ENCODE measurements at places on chromosomes 4 and X. TPM values are rescaled to one million over a fixed set of nuclear protein-coding genes. Genes with fewer than 3 reads are reported as not detected.

MTCP1 gene
- 23.0 TPM for polyA plus RNA-seq

ASB12 gene
- polyA plus RNA-seq = not detected

SLC9B1 gene
- polyA plus RNA-seq = 0.13 TPM

EGFL6 gene
- polyA plus RNA-seq = not detected

TSPAN6 gene
- 5.6 TPM for polyA plus RNA-seq

GRCh38 chr4:136424052-136424451 lies 1108.2 kb downstream of the PCDH18 start:
- H3K36me3 ChIP-seq = no peaks in the 10 kb centered on the region
- H3K27ac ChIP-seq = no peak overlapping the region
- no peak for DNase-seq
- no peaks in the 10 kb centered on the region for H3K27me3 ChIP-seq

DNA sequence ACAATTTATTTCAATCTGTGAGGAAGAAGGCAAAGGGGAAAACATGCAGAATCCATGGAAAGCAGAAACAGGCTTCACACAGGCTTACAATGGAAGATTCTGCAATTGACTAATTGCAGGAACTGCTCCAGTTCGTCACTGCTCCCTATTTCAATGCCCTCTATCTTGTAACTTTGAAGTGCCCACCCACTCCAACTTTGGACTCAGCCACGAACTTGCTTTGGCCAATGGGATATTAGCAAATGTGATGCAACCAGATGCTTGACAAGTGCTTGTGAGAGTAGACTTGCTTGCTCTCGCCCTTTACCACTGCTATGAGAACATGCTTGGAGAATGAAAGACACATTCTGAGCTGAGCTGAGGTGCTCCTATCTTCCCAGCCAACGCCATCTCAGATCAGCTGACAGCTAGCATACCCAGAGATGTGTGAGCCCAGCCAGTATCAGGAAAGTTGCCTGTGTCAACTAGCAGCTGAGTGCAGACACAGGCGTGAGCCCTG lies 105.7 kb upstream of the PTCHD1 start:
- no peaks in the 10 kb centered on the region for H3K36me3 ChIP-seq
- no peak overlapping the region for H3K4me3 ChIP-seq
- no peaks in the 10 kb centered on the region for H3K27me3 ChIP-seq
- no peak for DNase-seq
- no peak overlapping the region for H3K27ac ChIP-seq

DNA sequence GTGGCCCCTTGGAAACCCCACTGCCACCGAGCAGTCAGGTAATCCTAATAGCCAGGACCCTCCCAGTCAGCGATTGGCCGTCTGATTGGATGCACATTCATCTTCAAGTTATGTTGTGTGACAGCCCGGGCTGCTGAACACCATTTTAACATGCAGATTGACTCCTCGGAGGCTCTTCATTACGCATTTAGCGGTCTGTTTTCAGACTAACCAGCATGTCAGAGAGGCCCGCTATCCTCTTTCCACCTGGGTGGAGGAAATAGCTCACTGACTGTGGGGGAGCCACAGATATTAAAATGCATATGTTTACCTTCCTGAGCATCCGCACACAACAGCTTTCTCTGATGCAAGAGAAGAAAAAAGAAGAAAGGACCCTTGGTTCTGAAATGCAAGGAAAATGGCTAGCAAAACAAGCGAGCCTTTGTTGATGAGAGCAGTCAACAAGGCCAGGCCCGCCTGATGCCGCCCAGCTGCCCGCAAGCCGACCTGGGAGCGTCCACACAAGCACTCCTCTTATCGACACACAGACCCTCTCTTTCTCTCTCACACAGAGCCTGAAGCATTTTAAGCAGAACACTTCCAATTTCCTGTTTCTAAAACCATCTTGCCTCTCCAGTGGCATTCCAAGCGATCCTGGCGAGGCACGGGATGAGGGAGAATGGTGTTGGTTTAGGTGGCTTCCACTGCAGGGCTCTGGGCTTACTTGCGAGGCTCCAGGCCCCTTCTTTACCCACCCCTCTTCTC lies 118.3 kb downstream of the MGST2 start:
- no peak overlapping the region for H3K4me3 ChIP-seq
- no peaks in the 10 kb centered on the region for H3K36me3 ChIP-seq
- no peaks in the 10 kb centered on the region for H3K4me1 ChIP-seq
- no peak overlapping the region for H3K27ac ChIP-seq
- no peaks in the 10 kb centered on the region for H3K27me3 ChIP-seq

- no peak overlapping the region for H3K27ac ChIP-seq
- no peak overlapping the region for H3K4me3 ChIP-seq
Measured at GRCh38 chr4:137635108-137635507, 102.8 kb upstream of the PCDH18 start.

- no peaks in the 10 kb centered on the region for H3K27me3 ChIP-seq
- no peak overlapping the region for H3K4me3 ChIP-seq
- DNase-seq = no peak
- H3K4me1 ChIP-seq = no peaks in the 10 kb centered on the region
- H3K36me3 ChIP-seq = no peaks in the 10 kb centered on the region
Measured at GRCh38 chrX:16433021-16433420, 216.9 kb upstream of the S100G start.

DNA sequence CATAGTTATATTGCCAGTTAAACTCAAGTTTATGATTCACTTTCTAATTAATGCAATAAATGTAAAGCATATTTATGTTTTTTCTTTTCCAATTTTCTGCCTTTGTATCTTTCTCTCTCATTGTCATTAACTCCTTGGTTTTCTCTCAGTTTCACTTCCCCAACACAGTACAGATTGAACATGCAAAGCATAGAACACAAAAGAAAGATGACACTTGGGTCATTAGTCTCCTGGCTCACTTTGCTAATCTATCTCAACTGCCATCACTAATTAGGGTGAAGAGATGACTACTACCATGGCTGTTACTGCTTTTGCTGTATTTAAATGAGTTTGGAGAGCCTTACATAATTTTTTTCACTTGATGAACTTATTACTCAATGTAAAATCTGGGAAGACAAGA lies 12.3 kb upstream of the NAA11 start:
- no peak overlapping the region for H3K4me3 ChIP-seq
- DNase-seq = no peak
- no peak overlapping the region for H3K27ac ChIP-seq
- no peaks in the 10 kb centered on the region for H3K36me3 ChIP-seq
- H3K4me1 ChIP-seq = no peaks in the 10 kb centered on the region

DNA sequence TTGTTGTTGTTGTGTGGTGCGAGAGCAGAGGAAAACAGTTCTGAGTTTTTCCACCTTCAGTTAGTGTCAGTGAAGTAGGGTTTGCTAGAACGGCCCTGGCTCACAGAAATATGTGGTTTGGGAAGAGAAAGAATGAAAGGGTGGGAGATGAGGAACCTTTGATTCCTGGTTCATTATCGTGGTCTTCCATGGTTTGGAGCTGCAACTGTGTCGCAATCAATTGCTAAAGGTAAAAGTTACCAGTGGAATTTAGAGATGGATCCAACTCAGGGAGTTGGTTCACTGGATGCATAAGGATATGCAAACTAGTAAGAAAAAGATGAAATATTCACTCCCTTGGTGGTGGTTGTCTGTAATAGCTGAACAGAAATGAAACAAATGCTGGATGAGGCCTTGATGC lies 35.6 kb upstream of the GPR34 start:
- DNase-seq = no peak
- no peaks in the 10 kb centered on the region for H3K36me3 ChIP-seq
- H3K27ac ChIP-seq = no peak overlapping the region
- no peaks in the 10 kb centered on the region for H3K4me1 ChIP-seq
- H3K27me3 ChIP-seq = no peaks in the 10 kb centered on the region

Data from aorta (tissue), 5 donors.